Liver (tissue), 10 donors: ENCODE measurements at places on chromosomes 5 and 9. TPM values are rescaled to one million over a fixed set of nuclear protein-coding genes. Genes with fewer than 3 reads are reported as not detected.

SLC25A2 gene
- 0.42 TPM for total RNA-seq

OR1J2 gene
- total RNA-seq = not detected

KCNT1 gene
- 0.08 TPM for total RNA-seq

PSIP1 gene
- total RNA-seq = 22.7 TPM

RNF180 gene
- total RNA-seq = 13.7 TPM

FGF10 gene
- total RNA-seq = 0.61 TPM

ALDH1A1 gene
- 178 TPM for total RNA-seq

GHR gene
- total RNA-seq = 6.6 TPM

FOXD4L5 gene
- total RNA-seq = not detected

FOXB2 gene
- not detected for total RNA-seq

PCDHB8 gene
- 0.08 TPM for total RNA-seq

ALAD gene
- 99.1 TPM for total RNA-seq

G3BP1 gene
- 144 TPM for total RNA-seq

MYORG gene
- 26.6 TPM for total RNA-seq

PCDHB16 gene
- 0.17 TPM for total RNA-seq

KIF24 gene
- total RNA-seq = 0.17 TPM
